Lung microvascular endothelial cell (primary cell): ENCODE measurements at places on chromosomes 3 and 15. TPM values are rescaled to one million over a fixed set of nuclear protein-coding genes. Genes with fewer than 3 reads are reported as not detected.

AHSG gene
- total RNA-seq: not detected in 2 replicates

SHC4 gene
- total RNA-seq: under 0.01 and 0.22 TPM in 2 replicates

GMNC gene
- total RNA-seq: 0.22 TPM in 1 of 2 replicates, not detected in the other

ACOX2 gene
- 0.44 and 0.60 TPM in 2 replicates for total RNA-seq

AADAC gene
- total RNA-seq: under 0.01 TPM in 2 replicates

RYK gene
- 61.5 and 99.6 TPM in 2 replicates for total RNA-seq

SCAANT1 gene
- total RNA-seq: 1.7 TPM in 1 of 2 replicates, not detected in the other

PDZRN3 gene
- under 0.01 TPM in 1 of 2 replicates, not detected in the other for total RNA-seq

PP2D1 gene
- total RNA-seq: not detected in 2 replicates

PARL gene
- 27.6 and 30.5 TPM in 2 replicates for total RNA-seq

TASOR gene
- 48.8 and 69.8 TPM in 2 replicates for total RNA-seq
